ENCODE measurements at places on chromosomes 7 and 10. TPM values are rescaled to one million over a fixed set of nuclear protein-coding genes. Genes with fewer than 3 reads are reported as not detected.
A peak's percentile ranks its signal among the peaks of the same experiment; 100 is the strongest.

DNA sequence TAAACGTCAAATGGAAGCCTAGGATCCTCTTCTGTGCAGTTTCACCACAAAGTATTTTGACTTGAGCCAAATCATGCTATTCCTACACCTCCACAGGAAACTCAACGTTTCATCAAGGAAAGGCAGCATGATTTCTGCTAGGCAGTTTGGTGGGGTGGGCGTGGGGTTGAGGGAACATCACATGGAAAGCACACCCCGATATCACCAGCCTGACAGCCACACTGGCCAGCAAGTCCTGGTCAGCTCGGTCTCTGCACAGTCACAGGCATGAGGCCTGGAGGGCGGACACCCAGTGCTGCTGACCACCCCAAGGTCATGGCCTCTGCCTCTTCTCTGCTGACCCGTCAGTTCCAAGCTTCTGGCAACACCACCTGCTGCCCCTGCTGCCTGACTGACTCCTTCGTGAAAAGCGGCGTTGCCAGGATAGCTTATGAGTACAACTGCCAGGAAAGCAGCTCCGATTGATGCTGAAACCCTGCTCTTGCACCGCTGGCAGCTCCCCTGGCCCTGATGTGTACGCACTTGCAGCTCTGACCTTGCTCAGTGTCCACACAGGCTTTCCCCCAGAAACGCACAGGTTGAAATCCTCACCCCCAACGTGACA lies 171.5 kb downstream of the DIP2C start:
- peak; percentile 46 for DNase-seq

- no peak for DNase-seq
Observed at GRCh38 chr7:86592185-86592584, 51.5 kb upstream of the GRM3 start.

DNA sequence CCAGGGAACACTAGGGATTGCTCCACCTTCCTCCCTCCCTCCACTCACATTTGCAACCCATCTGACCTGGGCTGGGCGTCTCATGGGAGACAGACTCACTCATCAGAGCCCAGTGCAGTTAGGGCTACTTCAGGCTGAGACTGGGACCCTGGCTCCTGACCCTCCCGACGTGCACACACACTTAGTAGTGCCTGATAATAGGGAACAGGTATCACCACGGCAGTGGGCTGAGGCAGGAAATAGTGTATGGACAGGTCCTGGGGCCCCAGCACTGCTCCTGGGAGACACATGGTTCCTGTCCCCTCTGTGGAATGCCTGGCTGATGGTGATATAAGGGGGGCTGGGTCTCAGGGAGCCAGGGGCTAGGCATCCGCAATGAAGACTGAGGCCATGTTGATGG lies 14.3 kb downstream of the AQP1 start:
- DNase-seq: peak; percentile 52

GRCh38 chr10:59909815-59910214 lies 3.5 kb upstream of the CCDC6 start:
- DNase-seq: no peak

Gene RPEL1
- not detected for total RNA-seq

Gene NPFFR1
- total RNA-seq: 4.8 TPM

Gene RTKN2
- total RNA-seq: 0.22 TPM

DNA sequence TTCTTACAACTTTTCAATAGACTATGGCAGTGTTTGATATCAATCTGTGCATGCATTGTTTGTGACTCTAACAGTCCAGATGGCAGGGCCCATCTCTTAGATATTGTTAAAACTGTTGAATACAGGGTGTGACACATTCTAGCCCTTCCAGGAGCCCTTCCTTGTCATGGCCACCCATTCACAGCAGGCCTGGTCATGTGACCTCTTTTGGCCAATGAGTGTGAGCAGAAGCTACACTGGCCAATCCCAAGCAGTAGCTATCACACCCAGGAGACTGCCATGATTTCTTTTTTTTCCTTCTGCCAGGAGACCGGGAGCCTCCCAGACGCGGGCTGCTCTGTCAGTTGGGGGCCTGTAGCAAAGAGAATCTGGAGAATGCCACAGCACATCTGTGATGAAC lies 655.4 kb upstream of the MKI67 start:
- no peak for DNase-seq

Gene SLC26A5
- 0.71 TPM for total RNA-seq

DNA sequence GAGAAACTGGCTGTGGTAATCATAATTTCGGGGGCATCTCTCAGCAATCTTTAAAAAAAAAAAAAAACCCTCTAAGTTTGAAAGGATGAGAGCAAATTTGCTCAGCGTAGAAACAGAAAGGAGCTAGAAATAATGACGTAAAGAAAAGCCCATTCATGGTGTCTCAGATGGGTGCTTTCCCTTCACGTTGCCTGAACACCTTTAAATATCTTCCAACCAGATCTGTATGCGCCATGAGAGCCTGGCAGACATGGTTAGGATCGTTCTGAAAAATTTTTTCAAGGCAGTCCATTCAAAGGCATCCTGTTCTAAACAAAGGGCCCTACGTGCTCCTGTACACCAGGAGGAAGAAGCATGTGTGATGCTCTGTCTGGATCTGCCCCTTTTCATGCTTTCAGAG lies 141.2 kb upstream of the C1QL3 start:
- no peak for DNase-seq

DNA sequence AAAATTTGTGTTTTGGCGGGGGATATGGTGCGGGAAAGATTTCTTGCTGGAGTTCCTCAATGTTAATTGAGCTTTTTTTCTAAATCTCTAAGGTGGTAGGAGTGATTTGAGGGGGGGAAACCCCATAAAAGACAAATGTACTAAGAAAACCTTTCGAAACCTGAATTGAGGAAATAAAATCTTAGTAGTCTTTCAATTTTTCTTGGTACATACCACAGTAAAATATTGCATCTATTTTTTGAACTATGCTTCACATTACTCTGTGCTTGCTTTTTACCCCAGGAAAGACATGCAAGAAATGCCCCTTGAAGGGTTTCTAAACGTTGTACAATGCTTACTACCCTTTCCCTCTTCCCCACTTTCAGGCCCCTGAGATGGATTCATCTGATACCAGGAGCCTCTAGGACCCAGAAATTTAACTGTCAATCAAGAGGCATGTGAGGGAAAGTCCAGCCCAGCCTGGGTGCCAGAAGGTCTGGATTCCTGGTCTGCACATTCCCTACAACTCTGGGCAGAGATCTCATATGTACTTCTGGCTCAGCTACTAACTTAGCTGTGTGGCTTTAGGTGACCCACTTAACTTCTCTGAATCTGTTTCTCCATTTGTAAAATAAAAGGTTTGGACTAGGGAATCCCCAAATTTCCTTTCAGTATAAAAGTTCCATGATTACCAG lies 5.8 kb upstream of the PDCD4 start:
- DNase-seq: no peak

Gene FBXL13
- total RNA-seq: 2.5 TPM

- DNase-seq: no peak
Observed at GRCh38 chr10:72932259-72933015, 22.2 kb downstream of the PLA2G12B start.

Gene ADAM22
- total RNA-seq: 8.5 TPM

Gene ACHE
- 0.94 TPM for total RNA-seq

DNA sequence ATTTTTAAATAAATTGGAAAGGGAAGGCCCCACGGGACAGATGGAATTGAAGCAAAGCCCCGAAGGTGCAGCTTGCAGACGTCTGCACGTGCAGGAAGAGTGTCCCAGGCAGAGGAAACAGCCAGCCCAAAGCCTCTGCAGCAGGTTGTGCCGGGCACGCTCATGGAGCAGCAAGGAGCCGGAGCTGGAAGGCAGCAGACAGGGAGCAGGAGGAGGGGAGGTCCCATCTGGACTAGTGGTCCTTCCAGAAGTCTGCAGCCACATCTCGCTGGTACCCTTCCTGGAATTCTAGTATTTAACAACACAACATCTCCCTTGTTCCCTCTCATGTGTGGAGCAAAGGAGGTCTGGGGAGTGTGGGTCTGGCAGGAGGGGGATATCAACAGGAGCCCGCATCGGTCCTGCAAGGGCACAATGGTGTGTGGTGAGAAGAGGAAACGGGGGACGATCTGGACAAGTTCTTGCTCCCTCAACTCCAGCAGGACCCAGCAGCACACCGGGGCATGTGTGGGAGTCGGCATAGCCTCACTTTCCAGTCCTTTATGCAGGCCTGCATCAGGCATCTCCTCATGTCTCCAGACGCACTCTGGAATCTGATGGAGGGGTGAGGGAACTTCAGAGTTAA lies 169.3 kb downstream of the GRID1 start:
- DNase-seq: peak; percentile 33

GRCh38 chr7:1659696-1660095 lies 10.4 kb upstream of the ELFN1 start:
- no peak for DNase-seq

- DNase-seq: no peak
Observed at GRCh38 chr10:65194126-65194525, 1672.9 kb downstream of the REEP3 start.

Gene POLD2
- 67.0 TPM for total RNA-seq

Gene HMX2
- total RNA-seq: not detected

GRCh38 chr7:135856356-135857144 lies 107.9 kb upstream of the FAM180A start:
- no peak for DNase-seq

DNA sequence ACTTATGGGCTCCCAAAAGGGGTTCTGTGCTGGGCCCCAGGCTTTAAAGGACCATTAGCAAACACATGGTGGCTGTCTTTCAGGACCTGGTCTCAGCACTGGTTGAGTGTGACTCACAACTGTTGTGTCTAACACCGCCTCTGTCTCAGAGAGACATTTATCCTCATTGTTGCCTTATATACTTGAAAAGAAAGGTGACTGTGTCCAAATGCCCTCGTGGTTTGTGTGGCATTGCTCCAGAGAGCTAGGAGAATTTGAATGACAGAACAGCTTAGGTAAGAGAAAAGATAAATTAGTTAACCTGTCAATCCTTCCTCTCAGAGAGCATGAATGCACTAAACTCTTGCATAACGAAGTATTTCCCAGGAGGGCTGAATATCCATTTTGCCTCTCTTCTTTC lies 14.5 kb upstream of the FAM13C start:
- no peak for DNase-seq

DNA sequence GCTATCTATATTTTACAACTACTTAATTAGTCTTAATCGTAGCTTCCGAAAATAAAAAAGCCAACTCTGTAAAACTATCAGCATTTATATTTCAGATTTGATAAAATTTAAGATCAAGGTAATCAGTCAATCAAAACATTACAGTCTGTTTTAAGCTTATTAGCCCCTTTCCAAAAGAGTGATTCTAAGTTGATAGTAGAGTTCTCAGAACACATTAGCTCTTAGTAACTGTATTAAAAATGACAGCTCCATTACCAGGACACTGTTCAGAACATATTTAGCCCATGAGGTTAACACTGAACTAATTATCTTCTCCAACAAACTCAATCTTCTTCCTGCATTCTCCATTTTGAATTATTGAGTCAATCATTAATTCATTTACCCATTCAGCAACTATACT lies 110.3 kb upstream of the PALS2 start:
- DNase-seq: no peak

DNA sequence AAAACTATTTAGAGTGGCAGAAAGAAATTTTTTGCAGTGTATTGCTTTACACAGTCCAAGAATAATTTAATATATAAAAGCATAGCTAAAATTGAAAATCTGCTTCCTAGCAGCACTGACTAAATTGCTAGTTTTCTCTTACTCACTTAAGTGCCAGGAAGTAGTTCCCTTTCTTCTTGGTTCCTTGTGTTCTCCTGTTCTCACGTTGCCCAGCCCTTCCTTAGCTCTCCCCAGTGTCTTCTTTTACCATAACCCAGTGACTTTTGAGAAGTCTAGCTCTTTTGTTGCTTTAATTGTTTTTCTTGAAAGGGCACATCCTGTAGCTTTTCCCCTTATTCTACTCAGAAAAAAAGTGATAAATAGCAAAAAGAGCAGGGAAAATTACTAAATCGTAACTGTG lies 215.5 kb downstream of the THSD7A start:
- DNase-seq: no peak

Measured in sciatic nerve (tissue), 2 donors.